Karpas-422 (cell line): ENCODE measurements at places on chromosomes 4 and X. TPM values are rescaled to one million over a fixed set of nuclear protein-coding genes. Genes with fewer than 3 reads are reported as not detected.

HPSE gene
- total RNA-seq, result 0.11 and 0.15 TPM in 2 replicates

NKX3-2 gene
- 0.07 TPM in 1 of 2 replicates, not detected in the other for total RNA-seq

PITX2 gene
- not detected in 2 replicates for total RNA-seq

NUDT6 gene
- total RNA-seq, result 17.7 and 18.6 TPM in 2 replicates

RADX gene
- 18.4 and 22.7 TPM in 2 replicates for total RNA-seq

SSX4 gene
- total RNA-seq, result not detected in 2 replicates

RAI2 gene
- not detected in 2 replicates for total RNA-seq

PASD1 gene
- not detected in 2 replicates for total RNA-seq

TKTL2 gene
- not detected in 2 replicates for total RNA-seq

IL15 gene
- total RNA-seq, result not detected in 2 replicates

PDCL2 gene
- total RNA-seq, result not detected in 2 replicates

FAM184B gene
- not detected in 2 replicates for total RNA-seq

PDE6B gene
- total RNA-seq, result not detected in 2 replicates

TMSB15B gene
- 1.0 and 13.2 TPM in 2 replicates for total RNA-seq

DIPK2B gene
- not detected in 2 replicates for total RNA-seq

AKAP17A gene
- total RNA-seq, result 27.9 and 66.6 TPM in 2 replicates

PNMA5 gene
- not detected in 2 replicates for total RNA-seq

ALG13 gene
- 145 and 248 TPM in 2 replicates for total RNA-seq

CSN1S1 gene
- total RNA-seq, result not detected in 2 replicates

TRAM1L1 gene
- not detected in 2 replicates for total RNA-seq

NPY1R gene
- not detected in 2 replicates for total RNA-seq
